ENCODE measurements at places on chromosomes 5 and 9.

DNA sequence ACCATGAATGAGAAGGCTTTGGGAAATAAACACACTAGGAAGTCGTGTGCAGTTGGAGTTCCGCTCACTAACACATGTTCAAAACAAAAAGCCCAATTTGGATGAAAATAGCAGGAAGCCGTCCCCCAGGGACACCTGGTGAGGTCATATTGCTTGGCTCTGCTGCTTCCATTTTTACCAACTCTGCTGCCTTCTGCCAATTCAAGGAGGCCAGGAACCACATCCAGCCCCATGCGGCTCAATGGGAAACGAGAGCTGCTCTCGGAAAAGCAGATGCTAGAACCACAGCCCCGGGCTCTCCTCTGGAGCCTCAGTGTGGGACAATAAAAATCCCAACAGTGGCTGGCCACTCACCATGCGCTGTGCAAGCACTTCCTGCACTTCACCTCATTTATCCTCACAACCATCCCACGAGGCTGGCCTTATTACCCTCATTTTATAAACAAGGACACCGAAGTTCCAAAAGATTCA is 13.4 kb downstream of the ADAM19 start:
- DNase-seq: no peak

- DNase-seq: no peak
Observed at GRCh38 chr9:33289496-33289895, 820 bp upstream of the NFX1 start.

DNA sequence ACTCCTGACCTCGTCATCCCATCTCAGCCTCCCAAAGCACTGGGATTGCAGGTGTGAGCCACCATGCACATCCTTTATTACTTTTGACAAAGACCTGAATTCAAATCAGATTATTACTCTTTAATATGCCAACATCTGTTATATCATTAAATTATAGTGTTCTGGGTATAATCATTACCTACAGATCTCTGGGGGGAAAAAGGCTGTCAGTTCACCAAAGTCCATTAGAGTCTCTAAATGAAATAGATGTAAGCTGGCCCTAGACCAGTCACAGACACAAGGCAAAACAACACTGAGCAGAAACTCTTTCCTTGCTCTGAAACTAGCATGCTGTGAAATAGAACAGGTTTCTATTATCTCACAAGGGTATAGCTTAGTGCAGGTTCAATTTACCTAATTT is 21.6 kb upstream of the TRIO start:
- DNase-seq: no peak

DNA sequence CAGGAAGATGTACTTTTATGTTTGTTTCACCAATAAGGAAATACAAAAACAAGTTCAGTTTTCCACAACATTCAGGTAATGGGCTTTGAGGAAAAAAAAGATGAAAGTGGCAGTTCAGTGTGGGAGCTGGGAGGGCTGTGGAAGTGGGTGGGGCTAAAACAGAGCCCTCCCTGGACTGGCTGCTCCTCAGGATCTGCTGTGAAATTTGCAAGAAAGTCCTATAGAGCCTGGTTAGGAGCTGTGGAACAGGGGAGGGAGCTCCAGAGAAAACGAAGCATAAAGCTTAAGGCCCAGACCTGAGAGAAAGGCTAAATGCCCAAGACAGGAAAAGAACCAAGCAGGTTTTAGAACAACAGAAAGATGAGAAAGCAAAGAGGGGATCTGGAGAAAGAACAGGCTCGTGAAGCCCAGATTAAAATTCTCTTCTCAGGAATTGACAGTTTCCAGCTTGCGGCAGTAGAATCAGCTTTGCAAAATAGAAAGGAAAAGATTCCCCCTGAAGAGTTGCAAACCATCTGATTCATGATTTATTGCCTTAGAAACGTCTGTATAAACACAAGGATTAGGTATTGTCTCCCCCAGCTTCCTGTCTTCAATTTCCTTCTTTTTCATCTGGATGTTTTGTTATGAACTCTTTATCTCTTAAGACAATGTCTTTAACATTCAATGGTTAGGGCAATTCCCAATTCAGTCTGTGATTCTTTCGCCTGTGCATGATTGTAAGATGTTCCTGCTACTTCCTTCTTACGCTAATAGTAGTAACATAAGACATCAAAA is 26.3 kb upstream of the CRHBP start:
- no peak for DNase-seq

GRCh38 chr9:86836797-86837196 is 110.5 kb downstream of the GAS1 start:
- no peak for DNase-seq

- no peak for DNase-seq
Observed at GRCh38 chr5:143019614-143020515, 249.7 kb downstream of the ARHGAP26 start.

DNA sequence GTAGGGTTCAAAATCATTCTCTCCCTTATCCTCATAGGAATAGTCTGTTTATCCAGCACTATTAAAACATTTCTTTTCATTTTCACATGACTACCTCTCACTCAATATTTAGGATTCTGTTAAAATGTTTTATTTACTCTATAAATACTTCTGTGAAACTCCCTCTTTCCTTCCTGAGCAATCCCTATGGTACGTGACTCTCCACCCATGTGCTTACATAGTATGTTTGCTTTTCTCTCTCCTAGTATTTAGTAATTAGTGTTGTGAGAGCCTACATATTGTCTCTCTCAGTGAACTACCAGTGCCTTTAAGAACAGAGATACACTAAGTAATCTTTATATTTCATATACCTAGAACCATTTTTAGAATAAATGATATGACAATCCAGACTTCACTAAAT is 46.0 kb downstream of the PTPRD start:
- DNase-seq: no peak

GRCh38 chr9:4333787-4334186 is 33.9 kb upstream of the GLIS3 start:
- no peak for DNase-seq

GRCh38 chr5:38830521-38831051 is 15.2 kb upstream of the OSMR start:
- DNase-seq: no peak

- DNase-seq: no peak
Observed at GRCh38 chr5:134314443-134314842, 52.5 kb downstream of the CDKL3 start.

DNA sequence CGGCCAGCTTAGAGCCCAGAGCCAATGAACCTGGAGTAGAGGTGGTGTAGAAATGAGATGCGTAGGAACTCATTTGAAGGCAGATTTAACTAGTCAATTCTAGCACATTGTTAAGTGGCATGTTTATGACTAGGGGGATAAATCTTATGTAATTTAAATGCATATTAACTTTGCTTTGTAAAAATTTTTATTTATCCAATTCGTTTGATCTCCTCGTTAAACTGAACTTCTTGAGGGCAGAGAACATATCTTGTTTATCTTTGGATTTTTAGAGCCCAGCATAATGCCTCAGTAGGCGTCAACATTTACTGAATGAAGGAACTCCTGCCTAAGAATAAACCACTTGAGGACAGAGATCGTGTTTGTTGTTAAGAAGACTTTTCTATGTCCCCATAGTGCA is 41.1 kb upstream of the ACOT12 start:
- DNase-seq: no peak

DNA sequence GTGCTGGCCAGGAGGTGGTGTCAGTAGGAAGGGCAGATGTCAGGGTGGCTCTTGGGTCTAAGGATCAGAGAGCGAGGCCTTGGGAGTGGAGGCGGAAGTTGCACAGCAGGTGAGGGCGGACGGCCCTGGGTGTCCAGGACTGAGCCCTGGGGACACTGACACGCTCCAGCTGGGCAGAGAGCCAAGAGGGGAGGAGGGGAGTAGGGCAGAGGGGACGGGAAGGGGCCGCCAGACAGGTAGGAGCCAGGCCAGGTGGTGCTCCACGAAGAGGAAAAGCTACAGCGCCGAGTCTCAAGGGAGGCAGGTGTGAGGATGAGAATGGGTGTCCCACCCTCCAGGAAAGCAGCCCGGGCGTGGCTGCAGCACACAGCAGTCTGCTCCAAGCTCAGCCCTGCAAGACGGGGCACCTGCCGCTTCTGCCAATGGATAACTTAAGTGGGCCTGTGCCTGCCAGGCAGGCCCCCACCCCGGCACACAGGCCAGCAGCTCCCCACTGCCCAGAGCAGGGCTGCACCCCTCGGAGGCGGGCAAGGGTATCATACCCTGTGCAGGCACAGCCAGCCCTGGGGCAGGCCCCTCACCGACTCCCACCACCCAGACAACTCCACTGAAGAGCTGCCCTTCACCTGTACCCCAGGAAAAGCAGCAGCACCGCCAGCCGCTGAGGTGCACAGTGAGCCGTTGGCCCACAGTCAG is 4.9 kb downstream of the TPRN start:
- DNase-seq: no peak

- DNase-seq: no peak
Observed at GRCh38 chr5:170573114-170573513, 69.3 kb downstream of the KCNIP1 start.

GRCh38 chr5:171420431-171421241 is 1.2 kb downstream of the FGF18 start:
- no peak for DNase-seq

DNA sequence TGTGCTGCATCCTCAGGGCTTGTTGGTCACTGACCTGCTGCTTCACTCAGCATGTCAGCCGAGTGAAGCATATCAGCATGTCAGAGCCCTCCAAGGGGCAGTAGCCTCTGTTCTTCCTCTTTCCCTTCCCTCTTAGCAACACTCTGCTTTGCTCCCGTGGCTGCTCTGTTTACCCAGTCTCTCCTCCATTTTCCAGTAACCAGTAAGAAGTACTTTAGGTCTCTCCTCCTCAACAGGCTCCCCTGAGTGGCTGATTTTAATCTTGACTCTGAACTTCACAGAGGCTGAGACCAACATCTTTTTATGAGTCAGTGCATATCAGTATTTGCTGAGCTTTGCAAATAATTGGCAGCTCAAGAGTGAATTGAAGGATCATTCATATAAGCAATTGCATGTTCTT is 18.6 kb upstream of the ADRB2 start:
- no peak for DNase-seq

DNA sequence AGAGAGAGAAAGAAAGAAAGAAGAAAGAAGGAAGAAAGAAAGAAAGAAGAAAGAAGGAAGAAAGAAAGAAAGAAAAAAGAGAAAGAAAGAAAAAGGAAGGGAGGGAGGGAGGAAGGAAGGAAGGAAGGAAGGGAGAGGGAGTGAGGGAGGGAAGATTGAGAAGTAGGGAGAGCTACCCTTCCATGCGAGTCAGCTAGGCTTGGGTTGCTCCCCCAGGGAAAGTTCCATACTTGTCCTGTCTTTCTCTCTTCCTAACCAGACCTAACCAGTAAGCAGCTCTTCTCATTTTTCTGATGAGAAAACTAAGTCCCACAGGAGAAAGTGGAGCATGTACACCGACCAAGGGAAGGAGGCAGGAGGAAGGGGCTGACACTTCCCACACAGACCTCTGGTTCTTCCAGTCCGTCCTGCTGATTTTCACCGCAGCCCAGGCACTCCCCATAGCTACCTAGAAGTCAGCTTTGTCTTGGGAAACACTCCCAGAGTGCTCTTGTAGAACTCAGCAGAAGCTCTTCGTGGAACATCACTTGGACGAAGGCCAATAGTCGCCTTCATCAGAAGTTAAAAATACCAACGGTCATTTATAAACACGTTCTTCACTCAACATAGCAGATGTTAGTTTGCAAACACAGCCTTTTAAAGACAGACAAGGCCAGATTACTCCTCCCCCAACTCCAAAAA is 29.0 kb upstream of the ENTREP1 start:
- no peak for DNase-seq

DNA sequence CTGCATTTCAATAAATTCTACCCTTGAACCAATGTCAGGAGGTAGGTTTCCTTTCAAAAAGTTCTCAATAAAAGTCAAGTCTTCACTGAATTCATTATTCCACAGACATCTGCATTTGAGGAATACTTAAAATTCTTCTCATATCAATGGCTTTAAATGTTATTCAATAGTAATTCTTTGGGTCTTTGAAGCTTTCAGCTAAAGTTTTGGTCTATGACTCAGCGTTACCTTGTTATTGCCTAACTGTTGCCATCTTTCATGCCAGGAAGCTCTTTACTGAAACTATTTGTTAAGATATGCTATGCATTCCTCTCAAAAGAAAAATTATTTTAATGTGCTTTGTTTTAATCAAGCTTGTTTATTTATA is 170.5 kb downstream of the NNT start:
- DNase-seq: no peak

DNA sequence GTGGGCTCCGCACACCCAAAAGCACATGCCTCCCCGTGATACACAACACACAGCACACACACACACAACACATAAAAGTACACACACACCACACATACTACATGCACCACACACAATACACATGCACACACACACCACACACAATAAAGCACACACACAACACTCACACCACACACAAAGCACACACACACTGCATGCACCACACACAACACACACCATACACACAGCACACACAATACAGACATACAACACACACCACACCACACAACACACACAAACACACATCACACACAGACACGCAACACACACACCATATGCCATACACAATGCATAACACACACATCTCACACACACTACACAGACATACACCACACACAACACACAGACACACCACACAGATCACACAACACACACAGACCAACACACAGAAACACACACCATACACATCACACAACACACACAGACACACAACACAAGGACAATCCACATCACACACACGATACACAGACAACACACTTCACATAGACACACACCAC is 3.4 kb upstream of the CCDC187 start:
- no peak for DNase-seq

- DNase-seq: no peak
Observed at GRCh38 chr9:87189006-87189405, 241.7 kb upstream of the GAS1 start.

DNA sequence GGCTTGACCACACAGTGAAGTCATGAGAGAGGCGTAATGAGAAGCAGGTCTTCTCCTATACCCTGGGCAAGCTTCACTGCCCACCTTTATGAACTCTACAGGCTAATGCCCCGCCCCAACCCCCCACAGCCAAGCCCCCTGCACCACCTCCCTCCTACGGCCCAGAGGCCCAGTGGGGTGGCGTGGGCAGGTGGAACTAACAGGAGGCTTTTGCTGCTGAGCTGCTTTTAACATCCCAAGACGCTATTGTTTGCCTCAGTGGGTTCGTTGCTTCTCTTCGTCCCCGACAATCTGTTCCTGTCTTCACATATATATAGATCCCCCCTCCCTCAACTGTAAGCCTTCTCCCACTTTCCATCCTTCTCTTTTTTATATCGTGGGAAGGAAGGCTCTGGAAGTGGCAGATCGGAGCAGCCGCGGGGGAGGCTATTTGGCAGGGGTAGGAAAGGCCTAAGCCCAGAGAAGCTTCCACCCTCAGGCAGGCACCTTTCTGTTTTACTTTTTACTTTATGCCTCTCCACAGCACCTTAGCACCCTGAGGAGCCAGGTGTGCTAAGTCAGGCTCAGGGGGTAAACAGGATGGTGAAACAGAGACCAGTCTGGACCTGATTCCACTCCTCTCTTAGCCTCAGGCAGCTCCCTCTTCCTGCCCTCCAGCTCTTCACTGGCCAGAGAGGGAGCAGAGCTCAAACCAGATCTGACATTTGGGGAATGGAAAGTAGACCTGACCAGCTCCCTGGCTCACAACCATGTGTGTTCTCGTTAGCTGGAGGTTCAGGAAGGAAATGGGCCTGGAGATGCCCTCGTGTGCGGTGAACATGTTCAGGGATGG is 26.5 kb downstream of the CD74 start:
- no peak for DNase-seq

- DNase-seq: no peak
Observed at GRCh38 chr9:117545846-117546245, 131.0 kb upstream of the ASTN2 start.

GRCh38 chr9:74493512-74493911 is 3.6 kb upstream of the RORB start:
- DNase-seq: no peak

All from CMK (cell line).